ENCODE measurements at places on chromosomes 7 and 10.

GRCh38 chr10:60338786-60339185 is 50.9 kb downstream of the ANK3 start:
- DNase-seq = no peak
- H3K27ac ChIP-seq = no peak overlapping the region
- H3K4me1 ChIP-seq = no peaks in the 10 kb centered on the region

- no peak overlapping the region for H3K27ac ChIP-seq
- no peaks in the 10 kb centered on the region for H3K27me3 ChIP-seq
- H3K36me3 ChIP-seq = no peaks in the 10 kb centered on the region
- DNase-seq = peak; percentile 24
Measured at GRCh38 chr7:68176974-68177373, 1180.3 kb downstream of the TYW1 start.

GRCh38 chr7:23012908-23013714 is 819 bp downstream of the HYCC1 start:
- no peaks in the 10 kb centered on the region for H3K27me3 ChIP-seq
- peak; percentile 16 for DNase-seq
- H3K4me1 ChIP-seq = peaks cover 19% of the 10 kb centered on the region
- H3K4me3 ChIP-seq = no peak overlapping the region
- no peak overlapping the region for H3K27ac ChIP-seq

GRCh38 chr10:113711142-113711541 is 31.4 kb downstream of the CASP7 start:
- H3K27ac ChIP-seq = no peak overlapping the region
- no peak for DNase-seq
- H3K4me3 ChIP-seq = no peak overlapping the region

DNA sequence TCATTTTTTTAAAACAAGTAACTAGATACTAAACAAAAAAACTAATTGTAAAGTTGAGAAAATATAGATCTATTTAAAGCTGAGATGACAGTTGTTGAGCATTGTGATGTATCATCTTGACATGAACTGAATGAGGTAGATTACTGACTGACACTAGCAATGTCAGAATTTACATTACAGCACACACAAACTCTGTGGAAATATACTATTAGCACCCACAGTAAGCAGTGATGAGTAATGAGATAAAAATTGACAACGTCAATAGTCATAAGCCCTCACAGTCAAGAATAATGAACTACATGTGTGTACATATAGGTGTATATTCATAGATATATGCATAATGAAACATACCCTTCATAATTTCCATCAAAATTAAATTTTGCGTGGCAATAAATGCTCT is 368.4 kb downstream of the TFEC start:
- no peaks in the 10 kb centered on the region for H3K36me3 ChIP-seq
- no peaks in the 10 kb centered on the region for H3K4me1 ChIP-seq
- no peak overlapping the region for H3K4me3 ChIP-seq
- no peak for DNase-seq
- H3K27ac ChIP-seq = no peak overlapping the region

Data from activated CD8-positive, alpha-beta T cell treated with anti-CD3 and anti-CD28 coated beads for 36 hours (primary cell).